ENCODE measurements at places on chromosomes 1 and 21.
A peak's percentile ranks its signal among the peaks of the same experiment; 100 is the strongest.

GRCh38 chr1:160954158-160955104 is at the start of gene ITLN2:
Gene ITLN2 (minus strand): TSS chr1:160954809. CDS start chr1:160954741, 68 bp downstream.
- peaks cover 13% of the 10 kb centered on the region for H3K4me1 ChIP-seq
- no peaks in the 10 kb centered on the region for H3K36me3 ChIP-seq
- H3K4me3 ChIP-seq = no peak within 1 kb of the TSS
- no peak within 1 kb of the TSS for H3K27ac ChIP-seq

DNA sequence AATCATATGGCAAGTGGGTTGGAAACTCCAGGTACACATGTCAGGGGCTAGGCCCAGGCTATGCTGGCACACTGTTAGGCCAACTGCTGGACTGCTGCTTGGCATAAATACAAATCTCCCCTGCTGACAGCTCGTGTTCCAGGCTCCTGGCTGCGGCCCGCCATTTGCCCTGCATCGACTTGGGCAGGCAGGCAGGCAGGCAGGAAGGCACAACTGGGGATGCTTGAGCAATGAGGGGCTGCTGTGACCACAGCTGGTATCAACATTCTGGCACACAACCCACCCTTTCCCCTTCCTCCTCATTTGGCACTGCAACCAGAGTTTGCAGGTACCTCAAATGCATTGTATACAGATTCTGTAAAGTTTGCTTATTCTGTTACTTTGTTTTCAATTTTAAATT is 53.2 kb downstream of the SAMSN1 start:
- H3K27ac ChIP-seq = no peak overlapping the region
- no peak for DNase-seq
- peaks cover 74% of the 10 kb centered on the region for H3K36me3 ChIP-seq

DNA sequence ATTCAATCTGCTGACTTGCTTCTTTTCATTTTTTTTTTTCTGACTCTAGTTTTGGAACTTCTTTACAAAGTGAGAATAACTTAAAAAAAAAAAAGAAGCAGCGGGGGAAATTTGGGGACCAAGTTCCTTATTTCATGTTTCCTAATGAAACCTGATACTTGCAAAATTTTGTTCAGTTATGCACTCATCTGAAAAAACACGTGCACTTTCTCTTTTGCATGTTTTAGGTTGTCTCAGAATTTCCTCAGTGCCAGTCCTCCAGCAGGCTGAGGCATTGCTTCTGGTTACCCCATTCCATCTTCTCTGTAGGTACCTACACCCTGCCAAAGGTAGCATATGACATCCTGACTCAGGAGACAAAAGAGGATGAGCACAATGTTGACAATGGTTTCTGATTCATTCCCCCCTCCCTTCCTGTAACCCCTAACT is 299.7 kb downstream of the GRIK1 start:
- H3K4me3 ChIP-seq = no peak overlapping the region
- DNase-seq = no peak
- no peak overlapping the region for H3K27ac ChIP-seq

DNA sequence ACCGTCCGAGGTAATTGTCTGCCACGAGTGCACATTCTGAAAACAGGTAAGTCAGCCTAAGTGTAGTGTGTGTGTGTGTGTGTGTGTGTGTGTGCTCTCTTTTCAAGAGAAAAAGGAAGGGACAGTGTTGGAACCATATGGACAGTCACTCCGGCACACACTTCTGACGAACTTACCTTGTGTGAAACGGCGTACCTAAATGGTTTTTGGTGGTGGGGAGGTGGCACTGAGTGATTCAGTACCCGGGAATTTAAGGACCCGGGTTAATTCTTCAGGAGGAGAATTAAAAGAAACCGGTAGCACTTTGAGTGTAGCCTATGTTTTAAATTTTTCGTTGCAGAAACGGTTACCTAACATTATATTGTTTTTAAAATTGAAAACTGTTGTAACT is 286 bp downstream of the ODR4 start:
- H3K27me3 ChIP-seq = peaks cover 5% of the 10 kb centered on the region
- peaks cover 19% of the 10 kb centered on the region for H3K36me3 ChIP-seq
- peaks cover 46% of the 10 kb centered on the region for H3K4me1 ChIP-seq
- peak overlapping the region; percentile 96 for H3K27ac ChIP-seq

GRCh38 chr1:179083533-179083932 is 1.7 kb downstream of the TOR3A start:
- DNase-seq = no peak
- no peaks in the 10 kb centered on the region for H3K27me3 ChIP-seq
- H3K4me1 ChIP-seq = peaks cover 36% of the 10 kb centered on the region
- H3K36me3 ChIP-seq = peaks cover 17% of the 10 kb centered on the region
- H3K4me3 ChIP-seq = peak overlapping the region; percentile 91
- peak overlapping the region; percentile 91 for H3K27ac ChIP-seq

GRCh38 chr1:84691122-84691783 is 992 bp upstream of the SSX2IP start:
- peak overlapping the region; percentile 81 for H3K4me3 ChIP-seq
- H3K27ac ChIP-seq = peak overlapping the region; percentile 90
- H3K4me1 ChIP-seq = peaks cover 60% of the 10 kb centered on the region
